B cell (primary cell): ENCODE measurements at places on chromosomes 5 and 9. TPM values are rescaled to one million over a fixed set of nuclear protein-coding genes. Genes with fewer than 3 reads are reported as not detected.

DNA sequence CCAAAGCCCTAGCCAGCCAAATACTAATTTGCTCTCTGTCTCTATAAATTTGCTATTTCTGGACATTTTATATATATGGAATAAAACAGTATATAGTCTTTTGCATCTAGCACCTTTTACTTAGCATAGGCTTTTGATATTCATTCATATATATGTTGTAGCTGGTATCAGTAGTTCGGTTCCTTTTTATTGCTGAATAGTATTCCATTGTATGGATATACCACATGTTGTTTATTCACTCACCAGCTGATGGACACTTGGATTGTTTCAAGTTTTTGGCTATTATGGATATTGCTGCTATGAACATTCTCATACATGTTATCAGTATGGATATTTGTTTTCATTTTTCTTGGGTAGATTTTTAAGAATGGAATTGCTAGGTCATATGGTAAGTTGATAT is 23.8 kb upstream of the KIAA1958 start:
- DNase-seq = no peak

CDH10 gene
- total RNA-seq = not detected in 2 replicates

PRELID2 gene
- 2.7 and 3.4 TPM in 2 replicates for total RNA-seq

SOHLH1 gene
- not detected in 2 replicates for total RNA-seq

KLHL9 gene
- total RNA-seq = 17.5 and 17.6 TPM in 2 replicates
